Colonic mucosa (tissue), 4 donors: ENCODE measurements at places on chromosomes 5 and 9.

GRCh38 chr5:73154208-73155006 lies 18.6 kb upstream of the TMEM174 start:
- no peak for DNase-seq

- no peak for DNase-seq
These were observed 6.5 kb downstream of the IRX1 start for GRCh38 chr5:3601911-3602782.

DNA sequence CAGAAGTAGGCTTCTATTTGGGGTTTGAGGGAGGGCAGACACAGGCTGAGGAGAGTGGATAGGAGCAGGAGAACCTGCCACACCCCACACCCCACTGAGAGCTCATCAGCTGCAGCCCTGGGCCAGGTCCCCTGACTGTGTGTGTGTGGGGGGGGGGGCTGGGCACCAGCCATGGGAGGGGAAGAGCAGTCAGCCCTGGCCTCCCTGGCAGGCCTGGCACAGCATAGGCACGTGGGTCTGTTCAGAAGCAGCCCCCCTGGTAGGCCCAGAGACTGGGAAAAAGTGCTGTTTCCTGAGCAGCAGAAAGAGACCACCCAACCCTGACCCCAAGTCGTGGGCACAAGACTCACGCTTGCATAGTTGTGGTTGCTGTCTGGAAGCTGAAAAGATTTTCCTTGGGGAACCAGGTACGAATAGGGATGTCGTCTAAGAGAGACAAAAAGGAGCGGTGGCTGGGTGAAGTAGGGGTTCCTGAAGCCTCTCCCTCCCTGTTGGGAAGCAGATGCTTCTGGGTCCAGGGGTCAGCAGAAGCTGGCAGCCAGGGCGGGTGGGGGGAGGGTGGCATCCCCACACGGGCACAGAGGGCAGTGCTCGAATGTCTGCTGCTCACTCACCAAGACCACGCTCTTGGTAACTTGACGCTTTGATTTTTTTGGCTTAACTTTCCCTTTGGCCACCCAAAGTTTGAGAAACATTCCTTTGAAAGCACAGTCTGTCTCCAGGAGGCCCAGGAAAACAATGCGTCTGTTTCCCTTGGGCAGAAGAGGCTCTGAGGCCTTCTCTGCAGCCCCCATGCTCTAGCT lies 2.9 kb downstream of the NSMF start:
- DNase-seq = no peak

DNA sequence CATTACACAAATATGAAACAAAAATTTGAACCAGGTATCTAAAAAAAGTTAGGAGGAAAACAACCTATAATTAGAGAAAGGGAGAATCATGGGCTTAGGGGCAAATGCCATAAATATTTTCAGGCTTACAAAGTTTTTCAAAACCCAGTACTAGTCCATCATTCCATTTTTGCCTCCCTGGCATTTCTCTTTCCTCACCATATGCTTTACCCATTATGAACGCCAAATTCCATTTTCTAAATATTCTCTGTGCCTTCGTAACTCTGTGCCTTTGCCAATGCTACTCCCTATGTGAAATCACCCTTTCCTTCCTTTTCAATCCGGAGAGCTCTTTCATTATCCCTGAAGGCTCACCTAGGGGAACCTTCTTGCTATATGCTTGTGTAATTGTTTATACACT lies 434.1 kb downstream of the ZSWIM6 start:
- DNase-seq = no peak
